Activated CD4-positive, alpha-beta T cell treated with anti-CD3 and anti-CD28 coated beads, Interleukin-2, Interleukin-4, amounts not matched to agents 100 ng/mL and 50 ng/mL, durations not matched to agents 16 hours and 8 hours (primary cell): ENCODE measurements at places on chromosomes 5 and 9.
A peak's percentile ranks its signal among the peaks of the same experiment; 100 is the strongest.

GRCh38 chr5:34672196-34672595 lies 16.1 kb downstream of the RAI14 start:
- DNase-seq = no peak

GRCh38 chr9:18366184-18366583 lies 107.8 kb upstream of the ADAMTSL1 start:
- DNase-seq = no peak

DNA sequence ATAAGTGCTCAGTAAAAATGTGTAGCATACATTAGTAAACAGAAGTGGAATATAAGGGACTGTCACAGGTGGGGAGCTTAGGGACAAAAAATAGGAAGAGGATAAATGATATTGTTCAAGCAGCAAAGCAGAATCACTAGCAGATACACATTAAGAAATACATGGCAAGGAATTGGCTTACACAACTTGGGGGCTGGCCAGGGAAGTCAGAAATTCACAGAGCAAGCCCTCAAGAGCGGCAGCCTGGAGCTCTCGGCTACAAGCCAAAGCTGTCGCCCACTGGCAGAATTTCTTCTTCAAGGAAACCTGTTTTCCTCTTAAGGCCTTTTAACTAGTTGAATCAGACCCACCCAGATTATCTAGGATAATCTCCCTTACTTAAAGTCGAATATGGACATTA lies 73.0 kb upstream of the SMIM23 start:
- DNase-seq = no peak

DNA sequence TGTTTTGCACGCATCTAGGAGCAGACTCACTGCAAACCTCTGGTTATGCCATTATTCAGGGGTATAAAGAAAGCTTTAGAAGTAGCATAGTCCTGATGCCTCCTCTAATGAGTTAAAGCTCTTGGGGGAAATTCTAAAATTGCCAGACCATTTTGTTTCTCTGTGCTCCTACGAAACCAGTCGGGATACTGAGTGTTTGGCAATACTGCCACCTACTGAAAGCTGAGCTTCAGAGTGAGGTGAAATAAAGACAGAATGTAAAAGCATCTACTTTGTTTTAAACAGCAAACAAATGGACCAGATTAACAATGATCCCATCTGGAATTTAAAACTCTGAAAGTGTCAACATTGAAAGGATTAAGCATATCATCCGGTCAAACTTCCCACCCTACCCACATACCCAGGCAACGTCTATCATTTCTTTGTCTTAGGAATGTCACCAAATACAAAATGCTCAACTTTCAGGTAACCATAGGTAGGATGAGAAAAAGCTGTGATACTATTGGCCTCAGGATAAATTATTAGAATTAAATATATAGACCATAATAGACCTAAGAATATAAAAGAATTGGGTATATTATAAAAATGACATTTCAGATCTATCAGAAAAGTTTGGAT lies 77.8 kb upstream of the SHISAL2B start:
- DNase-seq = peak; percentile 22

- no peak for DNase-seq
Observed at GRCh38 chr9:126436545-126437267, 110.1 kb downstream of the MVB12B start.

DNA sequence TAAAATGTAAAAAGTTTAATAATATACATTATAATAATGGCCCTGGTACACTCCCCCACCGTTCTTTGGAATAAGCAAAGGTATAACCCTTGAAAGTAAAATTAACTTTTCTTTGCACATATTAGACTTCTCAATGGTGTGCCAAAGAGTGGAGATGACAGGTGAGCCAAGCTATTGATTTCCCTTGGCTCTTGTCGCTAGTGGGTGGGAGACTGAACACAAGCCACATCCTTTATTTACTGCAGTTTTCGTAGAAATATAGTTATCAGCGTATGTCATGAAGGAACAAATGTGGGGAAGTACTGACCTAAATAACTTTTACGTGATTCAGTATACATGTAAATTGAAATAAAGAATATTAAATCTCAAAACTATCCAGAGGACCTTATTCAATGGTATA lies 549.3 kb downstream of the RAB3C start:
- no peak for DNase-seq

- DNase-seq = peak; percentile 3
Observed at GRCh38 chr9:128771094-128771721, 519 bp downstream of the ZER1 start.

DNA sequence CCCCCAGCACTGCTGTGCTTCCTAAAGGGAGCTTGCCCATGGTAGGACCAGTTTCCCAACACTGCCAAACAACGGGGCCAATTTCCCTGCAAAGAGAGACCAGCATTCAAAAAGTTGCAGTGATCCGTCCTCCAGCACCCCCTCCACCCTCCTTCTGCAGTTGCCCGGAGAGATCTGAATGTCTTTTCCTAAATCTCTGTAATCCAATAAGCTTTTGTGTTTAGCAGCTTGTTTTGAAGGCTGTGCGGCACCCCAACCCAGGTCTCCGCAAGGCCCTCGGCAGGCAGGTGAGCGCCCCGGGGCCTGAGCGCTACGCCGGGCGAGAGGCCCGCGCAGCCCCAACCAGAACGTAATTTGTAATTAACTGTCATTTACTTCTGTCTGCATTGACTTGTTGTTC lies 366.9 kb upstream of the IRX2 start:
- DNase-seq = no peak

- DNase-seq = no peak
Observed at GRCh38 chr9:117231012-117231411, 183.8 kb downstream of the ASTN2 start.

GRCh38 chr5:59249726-59250125 lies 643.8 kb downstream of the PDE4D start:
- DNase-seq = no peak

- no peak for DNase-seq
Observed at GRCh38 chr9:86695910-86696424, 251.3 kb downstream of the GAS1 start.

GRCh38 chr5:54756301-54756700 lies 229.1 kb downstream of the ESM1 start:
- DNase-seq = no peak

DNA sequence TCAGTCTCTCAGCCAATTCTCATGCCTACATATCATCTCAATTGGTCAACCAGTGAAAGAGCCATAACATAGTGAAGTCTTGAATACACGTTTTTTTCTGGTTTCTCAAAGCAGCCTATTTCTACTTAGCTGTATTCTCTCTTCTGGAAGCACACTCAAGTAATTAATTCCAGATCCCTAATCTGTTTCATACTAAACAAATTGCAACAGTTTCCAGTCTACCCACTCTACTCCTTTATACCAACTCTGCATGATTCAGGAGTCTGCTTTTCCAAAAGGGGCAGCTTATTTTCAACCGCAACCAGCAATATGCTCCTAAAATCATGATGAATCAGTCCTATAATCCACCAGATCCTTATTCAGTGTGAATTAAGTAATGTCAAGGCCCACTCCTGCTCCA lies 211.7 kb downstream of the TLE1 start:
- no peak for DNase-seq

DNA sequence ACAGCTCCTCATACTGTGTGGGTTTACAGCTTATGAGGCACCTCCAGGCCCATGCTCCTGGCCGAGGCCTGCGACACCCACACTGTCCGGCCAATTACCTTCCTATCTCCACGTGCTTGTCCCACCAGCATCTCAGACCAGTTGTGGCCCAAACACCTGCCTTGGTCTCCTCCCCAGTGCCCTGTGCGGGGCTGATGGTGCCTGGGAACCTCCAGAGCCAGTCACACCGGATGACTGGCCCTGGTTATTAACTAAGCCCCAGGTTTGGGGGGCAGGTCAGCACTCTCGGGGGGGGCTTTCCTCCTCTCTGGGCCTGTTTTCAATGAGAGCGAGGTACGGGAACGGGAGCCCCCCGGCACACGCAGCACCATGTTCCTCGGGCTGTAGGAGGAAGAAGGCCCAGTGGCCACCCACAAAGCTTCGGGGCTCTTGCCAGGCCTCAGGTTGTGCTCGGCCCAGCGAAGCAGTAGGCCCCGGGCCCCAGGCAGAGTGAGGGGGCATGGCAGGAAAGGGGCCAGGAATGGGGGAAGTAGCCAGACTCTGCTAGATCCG lies 76.0 kb upstream of the PHYKPL start:
- DNase-seq = no peak

- DNase-seq = no peak
Observed at GRCh38 chr5:81748556-81748955, 2.3 kb downstream of the SSBP2 start.

DNA sequence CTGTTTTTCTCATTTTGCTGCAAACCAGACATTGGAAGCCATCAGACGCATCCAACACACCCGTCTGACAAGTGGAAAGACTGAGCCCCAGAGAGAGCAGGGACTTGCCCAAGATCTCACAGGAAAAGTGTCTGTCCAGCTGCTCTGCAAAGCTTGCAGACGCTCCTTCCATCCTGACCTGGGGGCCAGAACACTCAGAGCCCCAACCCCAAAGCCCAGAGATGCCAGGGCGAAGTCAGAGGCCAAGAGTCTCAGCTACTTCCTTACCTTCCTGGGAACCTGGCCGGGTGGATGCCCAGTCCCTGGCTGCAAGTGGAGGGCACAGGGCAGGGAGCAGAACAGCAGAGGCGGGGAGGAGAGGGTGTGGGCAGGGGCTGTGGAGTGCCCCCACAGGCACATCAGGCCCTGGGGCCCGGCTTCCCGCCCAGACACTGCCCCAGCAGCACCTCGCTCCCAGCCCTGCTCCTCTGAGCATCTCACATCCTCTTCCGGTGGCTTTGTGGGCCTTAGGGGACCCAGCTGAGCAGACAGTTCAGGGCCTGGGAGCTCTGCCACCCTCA lies 9.7 kb upstream of the RALGDS start:
- peak; percentile 73 for DNase-seq

DNA sequence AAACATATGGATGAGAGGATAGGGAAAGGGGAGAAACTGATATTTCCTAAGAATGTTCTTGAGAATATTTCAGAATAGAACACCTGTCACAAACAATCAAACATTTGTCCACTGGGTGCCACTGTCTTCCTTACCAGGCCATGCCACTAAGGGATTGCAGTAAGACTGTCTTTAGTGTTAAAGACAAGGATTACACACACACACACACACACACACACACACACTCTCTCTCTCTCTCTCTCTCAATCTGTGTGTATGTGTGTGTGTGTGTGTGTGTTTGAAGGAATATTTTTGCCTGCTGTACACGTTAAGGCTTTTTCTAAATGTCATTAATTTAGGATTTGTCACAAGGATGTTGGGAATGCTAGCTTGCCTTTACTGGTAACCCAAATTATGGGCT lies 54.4 kb downstream of the CCDC192 start:
- peak; percentile 34 for DNase-seq

DNA sequence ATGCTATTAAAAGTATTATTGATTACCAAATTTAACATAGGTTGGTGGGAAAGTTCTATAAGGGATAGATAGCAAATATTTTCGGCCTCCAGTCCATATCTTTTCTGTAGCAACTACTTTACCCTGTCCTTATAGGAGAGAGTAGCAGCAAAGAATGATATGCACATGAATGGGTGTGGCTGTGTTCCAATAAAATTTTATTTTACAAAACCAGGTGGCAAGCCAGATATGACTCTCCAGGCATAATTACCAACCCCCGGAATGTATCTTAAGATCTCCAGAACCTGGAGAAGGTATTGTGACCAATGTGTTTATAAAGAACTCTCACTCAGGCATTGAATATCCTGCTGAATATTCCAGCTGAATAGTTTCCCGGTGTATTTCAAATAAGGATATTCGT lies 1461.2 kb downstream of the MAT2B start:
- no peak for DNase-seq

GRCh38 chr5:11104651-11105112 lies 343.6 kb upstream of the DAP start:
- DNase-seq = no peak

DNA sequence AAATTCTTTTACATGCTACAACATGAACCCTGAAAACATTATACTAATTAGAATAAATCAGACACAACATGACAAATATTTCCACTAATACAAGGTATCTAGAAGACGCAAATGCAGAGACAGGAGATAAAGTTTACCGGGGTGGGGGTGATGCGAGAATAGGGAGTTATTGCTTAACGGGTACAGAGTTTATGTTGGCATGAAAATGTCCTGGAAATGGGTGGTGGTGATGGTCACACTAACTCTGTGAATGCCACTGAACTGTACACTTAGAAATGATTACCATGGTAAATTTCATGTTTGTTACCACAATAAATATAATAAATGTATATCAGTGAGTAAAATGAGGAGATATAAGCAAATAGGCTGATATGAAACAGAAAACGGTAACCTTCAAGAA lies 132.7 kb downstream of the DCP2 start:
- no peak for DNase-seq

GRCh38 chr9:132760057-132760456 lies 89.8 kb downstream of the GTF3C4 start:
- DNase-seq = no peak

DNA sequence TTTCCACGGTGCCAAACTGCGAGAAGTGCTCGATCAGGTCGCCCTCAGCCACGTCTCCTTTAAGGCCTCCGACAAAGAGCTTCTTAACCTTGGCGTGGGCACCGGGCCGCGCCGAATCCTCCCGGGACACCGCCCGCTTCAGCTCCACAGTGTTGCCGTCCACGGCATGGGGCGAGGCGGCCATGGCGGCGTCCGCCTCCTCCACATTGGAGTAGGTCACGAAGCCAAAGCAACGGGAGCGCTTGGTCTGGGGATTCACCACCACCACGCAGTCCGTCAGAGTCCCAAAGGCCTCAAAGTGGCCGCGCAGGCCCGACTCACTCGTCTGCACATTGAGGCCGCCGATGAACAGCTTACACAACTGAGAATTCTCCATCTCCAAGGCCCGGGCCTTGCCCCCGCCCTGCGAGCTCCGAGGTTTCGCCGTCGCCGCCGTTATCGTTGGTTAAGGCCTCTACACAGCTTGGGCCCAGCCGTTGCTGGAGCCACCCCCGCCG lies 424 bp downstream of the HNRNPA0 start:
- DNase-seq = peak; percentile 48

DNA sequence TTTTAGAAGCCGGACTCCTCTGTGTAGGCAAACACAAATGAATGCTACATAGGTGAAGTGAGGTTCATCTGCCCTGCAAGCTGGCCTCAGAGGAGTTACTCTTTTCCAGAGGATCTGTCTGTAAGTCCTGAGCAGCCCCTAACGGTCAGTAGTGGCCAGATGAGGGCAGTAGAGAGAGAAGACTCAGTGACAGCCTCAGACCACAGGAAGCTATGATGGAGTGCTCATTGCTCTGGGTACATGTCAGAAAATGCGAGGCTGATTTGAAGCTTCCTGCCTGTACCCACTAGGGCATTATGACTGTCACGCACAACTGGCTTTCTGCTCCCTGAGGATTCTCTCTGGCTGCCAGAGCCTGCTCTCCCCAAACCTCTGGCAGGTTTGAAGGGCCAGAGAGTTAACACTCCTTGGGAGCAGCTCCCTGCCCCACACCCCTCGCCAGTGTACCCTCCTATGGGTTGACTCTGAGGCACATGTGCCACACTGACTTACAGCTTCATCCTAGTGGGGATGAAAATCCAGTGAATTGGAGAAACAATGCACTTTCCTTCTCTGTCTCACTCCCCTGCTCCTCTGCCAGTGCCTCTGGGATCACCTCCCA lies 141.5 kb downstream of the GABRG2 start:
- peak; percentile 25 for DNase-seq

GRCh38 chr5:179800696-179801201 lies 5.9 kb downstream of the MGAT4B start:
- DNase-seq = no peak
